CD4-positive, alpha-beta T cell (primary cell): ENCODE measurements at places on chromosomes 5 and 9. TPM values are rescaled to one million over a fixed set of nuclear protein-coding genes. Genes with fewer than 3 reads are reported as not detected.

DNA sequence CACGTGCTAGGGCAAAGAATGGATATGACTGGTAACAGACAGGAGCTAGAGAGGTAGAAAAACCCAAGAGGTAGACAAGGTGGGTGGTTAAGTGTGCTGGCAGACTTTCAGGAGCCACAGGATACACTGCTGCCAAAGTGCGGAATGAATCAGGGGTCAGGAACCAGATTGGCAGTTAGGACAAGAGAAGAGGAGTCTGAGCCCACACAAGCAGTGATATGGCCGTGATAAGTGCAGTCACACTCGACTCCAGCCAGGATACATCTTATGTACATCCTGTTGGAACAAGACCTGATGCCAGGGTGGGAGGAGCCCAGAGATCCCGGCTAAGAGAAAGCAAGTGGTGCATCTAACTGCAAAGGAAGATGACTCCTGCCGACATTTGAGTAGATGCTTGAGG lies 10.0 kb downstream of the SLIT3 start:
- H3K4me1 ChIP-seq: no peaks in the 10 kb centered on the region
- DNase-seq: no peak
- no peak overlapping the region for H3K4me3 ChIP-seq

DNA sequence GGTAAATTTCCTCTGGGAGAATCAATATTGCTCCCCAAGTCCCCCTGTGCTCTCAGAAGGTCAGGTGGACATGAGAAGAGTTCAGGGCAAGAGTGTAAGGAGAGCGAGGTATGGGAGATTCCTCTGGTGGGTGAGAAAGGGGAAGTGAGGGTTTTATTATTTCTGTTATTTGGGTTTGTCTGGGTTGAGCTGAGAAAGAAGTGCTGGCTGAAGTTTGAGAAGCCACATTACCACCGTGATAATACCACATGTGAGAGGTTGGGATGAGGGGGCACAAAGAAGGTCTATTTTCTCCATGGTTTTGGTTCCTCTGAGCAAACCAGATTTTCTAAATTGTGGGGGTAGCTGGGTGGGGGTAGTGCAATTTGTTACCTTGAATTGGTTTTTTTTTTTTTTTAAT lies 350.4 kb downstream of the OSTF1 start:
- H3K4me3 ChIP-seq: no peak overlapping the region
- H3K4me1 ChIP-seq: no peaks in the 10 kb centered on the region
- no peak for DNase-seq
- no peaks in the 10 kb centered on the region for H3K27me3 ChIP-seq
- no peaks in the 10 kb centered on the region for H3K36me3 ChIP-seq
- no peak overlapping the region for H3K27ac ChIP-seq

DNA sequence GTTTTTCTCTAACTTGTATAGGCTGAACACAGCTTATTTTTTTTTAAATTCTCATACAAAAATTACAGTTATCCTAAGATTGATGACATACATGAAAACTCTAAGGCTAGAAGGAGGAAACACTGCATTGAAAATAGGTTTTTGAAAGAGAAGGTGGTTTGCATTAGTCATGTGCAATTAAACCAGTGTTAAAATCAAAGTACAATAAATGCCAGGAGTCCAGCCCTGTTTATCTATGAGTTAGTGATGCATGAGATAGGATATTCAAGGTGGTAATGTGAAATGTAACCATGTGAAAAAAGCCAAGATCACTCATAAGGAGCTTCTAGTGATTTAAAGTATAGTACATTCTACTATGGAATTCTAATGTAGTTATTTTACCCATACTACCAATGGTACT lies 444.9 kb upstream of the CYLC2 start:
- H3K36me3 ChIP-seq: no peaks in the 10 kb centered on the region
- H3K4me3 ChIP-seq: no peak overlapping the region

DNA sequence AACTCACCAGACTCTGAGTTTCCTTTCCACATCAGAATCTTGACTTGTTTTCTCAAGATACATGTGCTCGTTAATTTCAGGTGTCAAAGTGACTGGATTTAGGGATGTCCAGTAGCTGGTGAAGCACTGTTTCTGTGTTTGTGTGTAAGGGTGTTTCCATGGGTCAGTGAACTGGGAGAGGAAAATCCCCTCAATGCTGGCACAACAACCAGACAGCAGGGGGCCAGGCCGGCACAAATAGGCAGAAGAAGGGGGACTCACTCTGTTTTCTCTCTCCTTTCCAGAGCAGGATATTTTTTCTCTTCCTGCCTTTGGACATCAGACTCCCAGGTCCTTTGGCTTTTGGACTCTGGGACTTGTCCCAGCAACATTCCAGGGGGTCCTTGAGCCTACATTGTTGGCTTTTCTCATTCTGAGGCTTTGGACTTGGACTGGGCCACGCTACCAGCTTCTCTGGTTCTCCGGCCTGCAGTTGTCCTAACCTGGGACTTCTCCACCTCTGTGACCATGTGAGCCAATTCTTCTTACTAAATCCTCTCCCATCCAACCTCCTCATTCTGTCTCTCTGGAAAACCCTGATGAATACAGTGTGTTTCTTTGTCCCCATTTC lies 144.0 kb downstream of the CAAP1 start:
- H3K27ac ChIP-seq: no peak overlapping the region
- H3K36me3 ChIP-seq: no peaks in the 10 kb centered on the region
- no peaks in the 10 kb centered on the region for H3K27me3 ChIP-seq
- no peak overlapping the region for H3K4me3 ChIP-seq

DNA sequence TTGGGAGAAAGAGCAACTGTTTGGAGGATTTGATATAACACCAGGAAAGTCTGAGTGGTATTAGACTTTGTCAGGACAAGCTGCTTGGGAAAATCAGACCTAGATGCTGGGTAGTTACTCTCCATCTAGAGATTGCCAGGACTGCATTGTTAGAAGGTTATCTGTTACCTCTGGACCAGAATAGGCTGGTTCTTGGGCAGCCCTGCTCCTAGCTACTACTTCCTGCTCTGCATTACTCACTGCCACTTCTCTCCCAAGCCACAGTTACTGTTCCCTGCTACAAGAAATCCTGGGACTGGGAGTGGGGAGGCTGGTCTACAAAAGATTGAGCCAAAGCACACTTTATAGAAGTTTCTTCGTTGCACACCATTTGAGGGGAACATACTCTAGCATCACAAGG lies 95.5 kb upstream of the KCNN2 start:
- H3K36me3 ChIP-seq: no peaks in the 10 kb centered on the region
- no peak overlapping the region for H3K4me3 ChIP-seq
- no peaks in the 10 kb centered on the region for H3K4me1 ChIP-seq
- H3K27me3 ChIP-seq: no peaks in the 10 kb centered on the region
- DNase-seq: no peak

DNA sequence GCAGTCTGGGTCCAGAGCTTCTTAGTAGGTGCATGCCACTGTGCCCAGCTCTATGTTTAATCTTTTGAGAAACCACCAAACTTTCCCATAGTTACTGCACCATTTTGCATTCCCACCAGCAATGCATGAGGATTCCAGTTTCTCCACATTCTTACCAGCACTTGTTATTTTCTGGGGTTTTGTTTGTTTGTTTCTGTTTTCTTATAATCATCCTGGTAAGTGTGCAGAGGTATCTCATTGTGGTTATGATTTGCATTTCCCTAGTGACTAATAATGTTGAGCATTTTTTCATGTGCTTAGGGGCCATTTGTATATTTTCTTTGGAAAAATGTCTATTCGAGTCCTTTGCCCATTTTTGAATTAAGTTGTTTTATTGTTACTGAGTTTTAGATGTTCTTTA lies 11.4 kb downstream of the FOXE1 start:
- no peak for DNase-seq
- no peaks in the 10 kb centered on the region for H3K36me3 ChIP-seq
- no peak overlapping the region for H3K27ac ChIP-seq
- peaks cover 26% of the 10 kb centered on the region for H3K27me3 ChIP-seq

DNA sequence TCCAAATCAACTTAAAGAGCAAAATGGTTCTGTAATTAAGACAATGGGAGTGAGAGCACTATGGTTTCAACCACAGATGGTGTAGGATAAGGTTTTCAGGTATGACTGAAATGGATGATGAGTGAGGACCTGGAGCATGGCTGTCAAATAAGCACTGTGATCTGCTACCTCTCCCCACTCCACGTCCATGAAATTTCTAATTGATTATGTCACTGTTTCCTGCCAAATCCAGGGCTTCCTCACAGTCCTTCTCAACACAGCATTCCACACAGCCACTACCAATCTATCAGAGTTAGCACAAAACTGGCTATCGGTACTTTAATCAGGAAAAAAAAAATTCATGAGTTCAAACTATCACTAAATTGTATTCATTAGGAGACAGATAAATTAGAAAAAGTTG lies 420.4 kb upstream of the WWC1 start:
- no peak for DNase-seq
- H3K27ac ChIP-seq: no peak overlapping the region
- no peak overlapping the region for H3K4me3 ChIP-seq
- H3K4me1 ChIP-seq: no peaks in the 10 kb centered on the region

- no peaks in the 10 kb centered on the region for H3K27me3 ChIP-seq
- DNase-seq: no peak
Observed at GRCh38 chr9:110900456-110900855, 137.8 kb downstream of the LPAR1 start.

GRCh38 chr5:75532190-75532589 lies 20.5 kb downstream of the POLK start:
- H3K4me1 ChIP-seq: peaks cover 10% of the 10 kb centered on the region
- no peak overlapping the region for H3K27ac ChIP-seq
- no peak for DNase-seq
- no peak overlapping the region for H3K4me3 ChIP-seq
- no peaks in the 10 kb centered on the region for H3K27me3 ChIP-seq

DNA sequence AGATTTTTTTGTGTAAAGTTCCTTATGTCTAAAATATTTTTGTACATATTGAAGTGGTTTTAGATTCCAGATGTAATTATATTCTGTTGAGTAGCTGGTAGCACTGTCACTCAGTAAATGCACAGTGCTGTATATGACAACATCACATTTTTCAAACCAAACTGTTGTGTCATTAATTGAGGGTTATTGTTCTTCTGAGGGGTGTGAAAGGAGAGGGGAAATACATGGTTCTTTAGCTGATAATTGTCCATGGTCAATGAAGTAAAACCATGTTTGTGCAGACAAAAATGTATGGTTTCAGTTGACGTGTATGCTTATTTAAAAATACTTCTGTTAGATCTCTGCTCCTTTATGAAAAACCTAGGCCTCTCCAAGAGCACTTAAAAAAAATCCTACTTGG lies 3.3 kb downstream of the ZNF462 start:
- H3K27me3 ChIP-seq: peaks cover 34% of the 10 kb centered on the region
- no peak overlapping the region for H3K4me3 ChIP-seq
- H3K4me1 ChIP-seq: peaks cover 1% of the 10 kb centered on the region
- no peaks in the 10 kb centered on the region for H3K36me3 ChIP-seq
- DNase-seq: no peak

DNA sequence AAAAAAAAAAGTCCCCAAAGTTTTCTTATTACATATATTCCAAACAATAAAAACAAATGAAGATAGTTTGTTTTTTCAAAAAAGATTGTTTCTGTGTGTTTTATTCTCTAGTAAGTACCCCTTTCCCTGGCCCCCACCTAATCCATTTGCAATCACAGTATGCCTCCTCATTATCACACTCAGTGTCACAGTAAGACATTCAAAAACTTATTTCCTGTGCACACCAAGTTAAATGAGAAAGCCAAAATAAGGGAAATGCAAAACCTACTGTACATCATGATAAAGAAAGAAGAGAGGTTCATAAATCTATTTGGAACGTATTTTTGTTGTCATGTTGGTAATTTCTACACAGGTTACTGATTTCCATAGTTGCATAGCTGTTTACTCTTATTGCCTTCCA lies 62.3 kb downstream of the ST8SIA4 start:
- H3K4me3 ChIP-seq: no peak overlapping the region
- DNase-seq: no peak
- H3K27ac ChIP-seq: no peak overlapping the region
- H3K4me1 ChIP-seq: no peaks in the 10 kb centered on the region
- H3K36me3 ChIP-seq: peaks cover 5% of the 10 kb centered on the region

- H3K4me3 ChIP-seq: no peak overlapping the region
- H3K4me1 ChIP-seq: no peaks in the 10 kb centered on the region
- H3K36me3 ChIP-seq: no peaks in the 10 kb centered on the region
Observed at GRCh38 chr9:116494815-116495634, 192.1 kb upstream of the TRIM32 start.

GRCh38 chr9:136944212-136944518 lies 373 bp downstream of the FBXW5 start:
- peaks cover 44% of the 10 kb centered on the region for H3K4me1 ChIP-seq
- no peaks in the 10 kb centered on the region for H3K27me3 ChIP-seq
- H3K27ac ChIP-seq: no peak overlapping the region

- H3K36me3 ChIP-seq: peaks cover 6% of the 10 kb centered on the region
- H3K27ac ChIP-seq: peak overlapping the region; percentile 82
- peak; percentile 82 for DNase-seq
- H3K4me3 ChIP-seq: peak overlapping the region; percentile 66
- H3K27me3 ChIP-seq: no peaks in the 10 kb centered on the region
- H3K4me1 ChIP-seq: peaks cover 15% of the 10 kb centered on the region
Observed at GRCh38 chr5:56816546-56817081, 1.3 kb downstream of the MAP3K1 start.

- H3K27me3 ChIP-seq: no peaks in the 10 kb centered on the region
- H3K4me3 ChIP-seq: no peak overlapping the region
- H3K4me1 ChIP-seq: no peaks in the 10 kb centered on the region
- no peak for DNase-seq
Observed at GRCh38 chr5:95773335-95774059, 42.4 kb downstream of the RHOBTB3 start.

DNA sequence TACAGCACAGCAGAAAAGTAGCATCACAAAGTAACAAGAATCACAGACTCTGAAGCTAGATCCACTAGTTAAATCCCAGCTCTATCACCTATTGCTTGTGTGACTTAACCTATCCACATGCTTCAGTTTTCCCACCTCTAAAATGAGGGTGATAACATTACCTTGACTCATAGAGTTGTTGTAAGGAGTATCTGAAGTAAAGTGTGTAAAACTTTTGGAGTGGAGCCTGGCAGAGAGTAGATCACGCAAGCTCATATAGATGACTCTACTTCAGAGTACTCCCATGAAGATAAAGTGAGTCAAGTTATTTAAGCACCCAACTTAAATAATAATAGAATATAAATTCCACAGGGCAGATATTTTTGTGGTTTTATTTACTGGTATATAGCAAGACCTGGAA lies 94.5 kb upstream of the FER start:
- H3K27ac ChIP-seq: no peak overlapping the region
- H3K36me3 ChIP-seq: no peaks in the 10 kb centered on the region
- peaks cover 5% of the 10 kb centered on the region for H3K27me3 ChIP-seq
- no peak overlapping the region for H3K4me3 ChIP-seq
- no peaks in the 10 kb centered on the region for H3K4me1 ChIP-seq
- no peak for DNase-seq

Gene PDGFRB
- not detected for total RNA-seq

Gene SLC6A18
- not detected for total RNA-seq

Gene GABRA6
- total RNA-seq: not detected

Gene CATSPER3
- not detected for total RNA-seq

Gene EXOSC3
- 44.2 TPM for total RNA-seq

Gene ADAMTSL2
- total RNA-seq: 1.2 TPM

Gene PLAC8L1
- 0.56 TPM for total RNA-seq

Gene DBH
- 1.8 TPM for total RNA-seq
